Activated T-cell treated with anti-CD3 and anti-CD28 coated beads, Interleukin-2, amount 50 U/mL, for 72 hours (primary cell): ENCODE measurements at places on chromosomes 5 and 9. TPM values are rescaled to one million over a fixed set of nuclear protein-coding genes. Genes with fewer than 3 reads are reported as not detected.
A peak's percentile ranks its signal among the peaks of the same experiment; 100 is the strongest.

DNA sequence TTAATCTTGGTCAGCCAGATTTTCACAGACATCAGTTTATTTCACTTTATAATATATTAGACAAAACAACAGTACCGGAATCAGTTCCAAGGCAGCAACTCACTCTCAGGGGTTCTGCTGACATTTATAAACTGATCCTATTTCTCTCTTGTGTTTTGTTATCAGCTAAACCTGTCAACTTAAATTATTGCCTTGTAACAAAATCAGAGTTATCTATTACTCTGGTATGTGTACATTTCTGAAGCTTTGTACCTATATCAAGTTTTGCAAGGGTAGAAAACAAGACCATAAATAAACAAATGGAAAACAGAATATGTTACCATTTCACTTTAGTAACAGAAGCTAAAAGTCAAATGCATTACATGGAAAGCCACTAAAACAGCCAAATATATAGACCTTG lies 122.1 kb downstream of the SIL1 start:
- DNase-seq: no peak
- H3K27ac ChIP-seq: no peak overlapping the region
- no peak overlapping the region for H3K4me3 ChIP-seq
- no peaks in the 10 kb centered on the region for H3K27me3 ChIP-seq
- no peaks in the 10 kb centered on the region for H3K36me3 ChIP-seq

DNA sequence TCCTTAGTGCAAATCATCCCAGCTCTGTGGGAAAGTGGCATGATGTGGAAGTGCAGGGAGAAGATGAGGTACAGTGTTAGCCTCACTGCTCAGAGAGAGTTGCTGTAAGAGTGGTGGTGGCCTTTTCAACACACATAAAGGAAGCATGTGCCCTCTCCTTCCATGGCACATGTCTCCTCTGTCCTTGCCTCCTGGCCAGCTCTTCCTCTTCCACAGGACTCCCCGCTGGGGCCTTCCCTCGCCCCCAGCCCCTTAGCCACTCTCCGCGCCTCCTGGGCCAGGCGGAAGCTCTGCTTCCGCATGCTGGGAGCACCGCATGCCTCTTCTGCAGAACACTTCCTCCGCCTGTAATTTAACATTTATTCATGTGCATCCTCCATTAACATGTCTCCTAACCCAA lies 4.8 kb upstream of the KCNMB1 start:
- peaks cover 23% of the 10 kb centered on the region for H3K4me1 ChIP-seq
- no peaks in the 10 kb centered on the region for H3K36me3 ChIP-seq
- H3K4me3 ChIP-seq: peak overlapping the region; percentile 44
- H3K27me3 ChIP-seq: peaks cover 8% of the 10 kb centered on the region
- no peak overlapping the region for H3K27ac ChIP-seq

DNA sequence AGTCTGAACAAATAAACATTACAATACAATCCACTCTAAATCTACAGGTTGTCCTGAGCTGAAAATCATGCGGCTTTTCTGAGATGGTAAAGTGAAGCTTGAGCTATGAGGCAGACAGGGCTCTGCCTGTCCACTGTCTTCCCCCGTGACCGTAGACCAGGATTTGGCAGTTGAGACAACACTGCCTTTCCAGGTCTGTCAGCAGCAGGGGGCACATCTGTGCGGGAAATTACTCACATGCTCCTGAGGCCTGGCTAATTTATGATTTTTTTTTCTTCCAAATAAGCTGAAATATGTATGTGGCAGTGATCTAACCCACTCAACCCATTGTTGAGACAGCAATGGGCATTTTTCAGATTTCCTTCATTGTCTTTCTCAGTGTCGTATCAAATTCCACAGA lies 307.9 kb downstream of the FBXL7 start:
- H3K27me3 ChIP-seq: no peaks in the 10 kb centered on the region
- H3K4me1 ChIP-seq: no peaks in the 10 kb centered on the region

GRCh38 chr9:19554529-19554928 lies 145.7 kb downstream of the ACER2 start:
- no peak overlapping the region for H3K4me3 ChIP-seq
- H3K4me1 ChIP-seq: peaks cover 6% of the 10 kb centered on the region
- no peaks in the 10 kb centered on the region for H3K36me3 ChIP-seq
- DNase-seq: no peak
- H3K27me3 ChIP-seq: peaks cover 23% of the 10 kb centered on the region

- no peaks in the 10 kb centered on the region for H3K27me3 ChIP-seq
- no peaks in the 10 kb centered on the region for H3K36me3 ChIP-seq
- no peak for DNase-seq
These were observed 300.5 kb downstream of the SLCO4C1 start for GRCh38 chr5:101995585-101995984.

Gene SPINK1
- total RNA-seq: not detected

Gene SPINK5
- total RNA-seq: not detected

Gene GNAQ
- total RNA-seq: 22.3 TPM
